Ovary (tissue), 10 donors: ENCODE measurements at places on chromosomes 12 and 14.

- no peak for DNase-seq
- H3K27me3 ChIP-seq: no peaks in the 10 kb centered on the region
- H3K4me1 ChIP-seq: no peaks in the 10 kb centered on the region
- H3K27ac ChIP-seq: no peak overlapping the region
Measured at GRCh38 chr14:96297000-96297399, 41.0 kb downstream of the BDKRB1 start.

- no peak overlapping the region for H3K27ac ChIP-seq
- H3K36me3 ChIP-seq: no peaks in the 10 kb centered on the region
- no peak overlapping the region for H3K4me3 ChIP-seq
- DNase-seq: no peak
- no peaks in the 10 kb centered on the region for H3K4me1 ChIP-seq
Measured at GRCh38 chr12:67884596-67884995, 104.7 kb upstream of the IFNG-AS1 start.

DNA sequence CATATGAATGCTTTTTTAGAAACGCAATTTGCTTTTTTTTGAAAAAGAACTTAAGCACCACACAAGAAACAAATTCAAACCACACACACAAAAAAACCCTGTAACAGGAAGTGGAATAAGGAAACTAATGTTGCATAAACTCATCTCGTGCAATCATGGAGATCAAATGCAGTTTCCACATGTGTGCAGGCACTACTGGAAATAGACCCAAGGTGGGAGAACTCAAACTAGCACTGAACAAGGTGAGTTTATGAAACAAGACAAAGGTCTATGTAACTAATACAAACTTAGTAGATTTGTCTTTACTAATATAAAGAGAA, 17.5 kb downstream of the NIN start:
- no peak for DNase-seq
- no peak overlapping the region for H3K4me3 ChIP-seq
- peaks cover 5% of the 10 kb centered on the region for H3K4me1 ChIP-seq
- no peak overlapping the region for H3K27ac ChIP-seq

GRCh38 chr12:124225730-124226129, 69.2 kb upstream of the RFLNA start:
- H3K4me3 ChIP-seq: no peak overlapping the region
- DNase-seq: no peak
- H3K27me3 ChIP-seq: no peaks in the 10 kb centered on the region
- no peaks in the 10 kb centered on the region for H3K4me1 ChIP-seq
- H3K27ac ChIP-seq: no peak overlapping the region
